ENCODE measurements at places on chromosomes 12 and 14.
A peak's percentile ranks its signal among the peaks of the same experiment; 100 is the strongest.

GRCh38 chr14:58738189-58738836 is 100.6 kb downstream of the DACT1 start:
- DNase-seq, result peak; percentile 72

DNA sequence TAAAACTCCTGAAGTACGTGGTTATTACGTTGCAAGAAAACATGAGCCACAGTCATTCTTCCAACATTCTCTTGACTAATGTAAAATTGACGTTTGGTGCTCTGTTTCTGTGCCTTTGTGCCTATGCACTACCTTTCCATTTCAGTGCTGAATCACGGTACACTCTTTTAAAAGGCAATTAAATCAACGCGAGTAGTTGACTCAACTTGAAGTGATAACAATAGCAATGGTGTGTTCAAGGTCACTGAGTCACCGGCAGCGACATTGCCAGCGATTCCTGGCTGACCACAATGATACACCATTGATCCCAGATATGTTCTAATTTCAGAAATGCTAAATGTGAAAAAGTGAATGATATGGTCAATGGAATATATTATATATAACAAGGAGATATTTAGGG is 17.8 kb downstream of the AK7 start:
- DNase-seq, result no peak

GRCh38 chr14:61347826-61348443 is 26.6 kb downstream of the PRKCH start:
- no peak for DNase-seq

DNA sequence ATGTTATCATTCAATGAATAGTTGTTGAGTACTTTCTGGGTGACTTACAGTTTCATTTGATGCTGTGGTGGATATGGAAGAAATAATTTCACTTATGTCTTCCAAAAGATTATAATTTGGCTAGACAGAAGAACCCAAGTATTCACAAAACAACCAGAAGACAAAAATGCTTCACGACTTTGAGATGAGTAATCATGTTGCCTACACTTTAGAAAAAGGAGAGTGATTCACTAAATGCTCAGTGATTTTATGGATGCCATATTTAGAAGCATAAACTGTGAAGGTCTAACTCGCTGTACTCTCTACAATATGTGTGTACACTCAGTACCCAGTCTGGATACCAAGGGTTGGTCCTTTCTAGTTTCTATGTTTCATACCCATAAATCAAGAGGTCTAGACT is 101.3 kb upstream of the E2F7 start:
- no peak for DNase-seq

- no peak for DNase-seq
Measured at GRCh38 chr12:95767703-95768102, 22.9 kb downstream of the NTN4 start.

DNA sequence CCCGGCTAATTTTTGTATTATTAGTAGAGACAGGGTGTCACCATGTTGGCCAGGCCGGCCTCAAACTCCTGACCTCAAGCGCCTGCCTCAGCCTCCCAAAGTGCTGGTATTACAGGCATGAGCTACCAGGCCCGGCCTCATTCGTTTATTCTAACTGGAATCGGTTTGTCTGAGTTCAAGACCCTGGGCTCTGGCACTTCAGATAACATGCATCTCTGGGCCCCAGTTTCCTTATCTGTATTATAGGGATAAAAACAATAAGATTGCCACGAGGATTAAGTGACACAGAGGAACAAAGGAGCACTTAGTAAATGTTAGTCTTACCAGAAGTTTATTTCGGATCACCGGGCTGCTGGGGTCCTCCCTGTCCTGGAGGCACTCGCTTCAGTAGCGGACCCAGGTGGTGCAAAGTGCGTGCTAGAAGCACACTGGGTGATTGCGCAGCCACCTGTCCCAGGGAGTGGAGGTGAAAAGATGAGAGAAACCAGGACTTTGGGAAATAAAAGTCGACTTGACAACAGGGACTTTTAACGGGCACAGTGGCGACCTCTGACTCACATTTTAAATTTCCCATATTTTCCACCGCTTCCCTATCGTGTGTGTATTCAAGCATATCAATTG is 37.5 kb downstream of the ACACB start:
- no peak for DNase-seq

GRCh38 chr12:107622001-107622400 is 63.6 kb upstream of the PWP1 start:
- DNase-seq, result no peak

GRCh38 chr12:112974904-112975303 is 3.4 kb upstream of the OAS2 start:
- DNase-seq, result no peak

GRCh38 chr12:132558042-132558856 is 52.1 kb downstream of the LRCOL1 start:
- DNase-seq, result no peak

GRCh38 chr12:9782547-9783382 is 22.1 kb upstream of the CD69 start:
- no peak for DNase-seq

DNA sequence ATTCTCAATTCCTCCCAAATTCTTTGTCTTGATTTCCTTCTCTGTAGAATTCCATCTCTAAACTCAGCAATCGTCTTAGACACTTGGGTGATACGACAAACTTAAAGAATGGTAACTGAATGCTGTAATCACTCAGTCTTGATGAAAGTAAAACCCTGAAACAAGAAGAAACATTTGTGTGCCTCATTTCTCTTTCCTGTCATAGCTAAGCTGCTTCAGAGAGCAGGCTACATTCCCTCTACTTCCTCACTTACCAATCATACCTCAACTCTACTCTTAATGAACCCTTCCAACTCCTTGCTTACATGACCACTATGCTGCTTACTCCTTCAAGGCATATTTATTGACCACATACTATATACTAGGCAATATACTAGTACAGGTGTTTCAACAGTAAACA is 8.3 kb downstream of the MAP4K5 start:
- no peak for DNase-seq

- DNase-seq, result no peak
Measured at GRCh38 chr12:117980616-117981015, 11.8 kb upstream of the KSR2 start.

DNA sequence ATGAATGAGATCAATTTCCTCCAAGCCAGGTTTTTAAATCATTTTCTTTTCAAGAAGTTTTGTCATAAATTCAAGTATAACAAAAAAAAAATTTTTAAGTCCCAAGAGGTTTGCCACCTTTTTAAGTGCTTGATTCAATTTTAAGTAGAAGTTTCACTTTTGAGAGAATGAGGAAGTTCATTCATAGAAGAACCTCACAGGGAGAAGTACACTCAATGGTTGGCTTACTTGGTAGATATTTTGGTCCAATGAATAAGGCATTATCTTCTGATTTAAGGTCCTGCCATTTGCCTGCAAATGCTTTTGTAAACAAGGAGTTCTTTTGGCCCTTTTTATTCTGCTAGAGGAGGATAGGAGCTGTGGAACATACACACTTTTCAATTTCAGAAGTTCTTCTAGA is 96.7 kb upstream of the NOVA1 start:
- DNase-seq, result no peak

DNA sequence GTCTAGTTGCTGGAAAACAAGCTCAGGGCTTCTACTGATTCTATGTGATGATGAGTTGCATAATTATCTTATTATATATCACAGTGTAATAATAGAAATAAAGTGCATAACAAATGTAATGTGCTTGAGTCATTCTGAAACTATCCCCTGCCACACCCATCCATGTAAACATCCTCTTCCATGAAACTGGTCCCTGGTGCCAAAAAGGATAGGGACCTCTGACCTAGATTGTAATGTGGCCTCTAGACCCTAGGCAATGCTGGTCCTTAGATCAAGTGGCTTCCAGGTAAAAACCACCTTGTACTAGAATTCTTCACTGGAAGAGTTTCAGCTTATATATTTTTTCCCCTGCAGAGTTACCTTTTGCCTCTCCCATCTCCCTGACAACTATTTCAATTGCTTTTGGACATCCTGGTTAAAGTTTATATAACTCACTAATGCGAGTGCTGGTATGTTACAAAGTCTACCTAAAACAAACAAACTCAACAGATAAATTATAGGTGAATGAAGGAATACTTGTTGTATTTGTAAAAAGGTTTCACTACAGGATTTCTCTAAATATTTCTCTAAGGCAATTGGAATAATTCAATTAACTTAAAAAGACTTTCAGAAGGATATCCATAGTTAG is 462.5 kb downstream of the NAV3 start:
- DNase-seq, result no peak

GRCh38 chr12:9041321-9041720 is 52.0 kb downstream of the KLRG1 start:
- DNase-seq, result no peak

GRCh38 chr14:103217538-103217937 is 94.3 kb downstream of the TNFAIP2 start:
- no peak for DNase-seq

DNA sequence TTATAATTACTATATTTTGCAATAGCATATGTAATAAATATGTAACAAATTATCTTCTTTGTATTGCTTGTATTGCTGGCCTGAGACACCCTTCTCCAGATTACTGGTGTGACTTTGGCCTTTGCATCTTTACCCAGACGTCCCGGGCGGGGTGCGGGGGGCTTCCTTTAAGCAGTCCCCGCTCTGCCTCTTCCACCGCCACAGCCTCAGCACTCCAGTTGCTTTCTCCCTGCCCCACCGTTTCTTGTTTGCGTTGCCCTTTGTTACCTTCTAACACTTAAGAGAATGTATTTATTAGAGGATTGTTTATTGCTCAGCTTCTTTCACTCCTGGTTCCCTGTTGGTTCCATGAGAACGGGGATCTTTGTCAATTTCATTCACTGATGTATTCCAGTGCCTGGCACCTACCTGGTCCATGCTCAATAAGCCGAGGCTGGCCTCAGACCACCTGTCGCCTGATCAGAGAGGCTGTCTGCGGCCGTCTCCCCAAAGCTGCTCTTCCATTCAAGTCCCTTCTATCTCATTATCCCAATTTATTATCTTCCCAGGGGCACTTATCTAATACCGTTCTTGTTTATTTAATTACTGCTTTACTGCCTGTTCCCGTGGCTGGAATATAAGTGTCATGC is 100.5 kb upstream of the RFLNA start:
- DNase-seq, result no peak

GRCh38 chr12:52090291-52090690 is 10.8 kb downstream of the SMIM41 start:
- no peak for DNase-seq

DNA sequence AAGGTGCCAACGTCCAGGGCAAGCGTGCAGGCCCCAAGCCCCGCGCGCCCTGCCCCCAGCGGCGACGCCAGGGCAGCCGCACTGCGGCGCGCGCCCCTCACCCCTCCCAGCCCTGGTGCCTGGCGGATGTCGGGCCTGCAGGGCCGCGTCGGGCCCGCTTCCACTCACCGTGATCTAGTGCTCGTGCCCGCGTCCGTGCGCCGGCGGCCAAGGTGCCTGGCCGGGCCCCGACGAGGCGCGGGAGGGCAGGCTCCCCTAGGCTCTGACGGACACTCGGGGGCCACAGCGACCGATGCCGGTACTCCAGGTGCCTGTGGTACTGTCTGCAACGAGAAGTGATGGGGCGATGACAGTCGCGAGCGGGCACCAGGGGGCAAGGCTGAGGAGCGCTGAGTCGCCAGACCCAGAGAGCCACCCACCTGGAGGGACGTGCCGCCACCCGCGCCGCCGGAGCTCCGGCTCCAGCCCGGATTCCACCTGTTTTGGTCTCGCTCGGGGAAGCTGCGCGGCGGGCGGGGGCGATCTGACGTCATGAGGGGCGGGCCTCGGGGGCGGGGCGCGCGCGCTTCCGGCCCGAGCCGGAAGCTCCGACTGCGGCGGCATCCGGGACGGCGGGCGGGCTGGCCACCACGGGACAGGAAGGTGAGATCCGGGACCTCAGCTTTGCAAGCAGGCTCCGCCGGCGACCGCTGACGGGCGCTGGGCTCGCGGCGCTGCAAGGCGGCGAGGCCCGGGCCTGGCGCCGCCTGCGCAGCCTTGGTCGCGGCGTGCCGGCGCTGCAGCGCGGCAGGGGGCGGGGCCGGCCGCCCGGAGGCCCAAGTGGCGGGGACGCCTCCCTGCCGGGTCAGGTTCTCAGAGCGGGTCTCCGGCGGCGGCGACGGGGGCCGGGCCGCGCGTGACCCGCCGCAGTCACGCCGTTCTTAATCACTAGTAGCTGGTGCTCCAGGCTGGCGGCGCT is at the start of the genes LYSET and MOAP1:
TSS of gene LYSET (plus strand) at position 927 of the 958 bp plus-strand sequence. CDS start 89 bp downstream, outside the sequence.
TSS of gene MOAP1 (minus strand) at position 507 of the 958 bp plus-strand sequence. CDS start 655 bp downstream, outside the sequence.
- no peak for DNase-seq

DNA sequence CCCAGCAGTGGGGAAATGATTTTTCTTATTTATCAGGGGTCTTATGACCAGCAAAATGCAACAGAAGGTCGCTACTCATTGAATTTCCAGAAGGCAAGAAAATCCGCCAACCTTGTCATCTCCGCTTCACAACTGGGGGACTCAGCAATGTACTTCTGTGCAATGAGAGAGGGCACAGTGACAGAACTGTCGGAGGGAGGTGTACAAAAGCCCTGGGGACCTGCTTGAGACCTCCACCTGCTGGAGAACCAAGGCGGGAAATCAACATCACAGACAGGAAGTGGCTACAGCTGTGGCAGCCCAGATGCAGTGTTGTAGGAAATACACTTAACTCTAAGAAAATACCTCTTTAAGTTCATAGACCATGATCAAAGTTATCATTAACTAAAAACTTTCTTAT is 250.9 kb upstream of the OR4E1 start:
- no peak for DNase-seq

DNA sequence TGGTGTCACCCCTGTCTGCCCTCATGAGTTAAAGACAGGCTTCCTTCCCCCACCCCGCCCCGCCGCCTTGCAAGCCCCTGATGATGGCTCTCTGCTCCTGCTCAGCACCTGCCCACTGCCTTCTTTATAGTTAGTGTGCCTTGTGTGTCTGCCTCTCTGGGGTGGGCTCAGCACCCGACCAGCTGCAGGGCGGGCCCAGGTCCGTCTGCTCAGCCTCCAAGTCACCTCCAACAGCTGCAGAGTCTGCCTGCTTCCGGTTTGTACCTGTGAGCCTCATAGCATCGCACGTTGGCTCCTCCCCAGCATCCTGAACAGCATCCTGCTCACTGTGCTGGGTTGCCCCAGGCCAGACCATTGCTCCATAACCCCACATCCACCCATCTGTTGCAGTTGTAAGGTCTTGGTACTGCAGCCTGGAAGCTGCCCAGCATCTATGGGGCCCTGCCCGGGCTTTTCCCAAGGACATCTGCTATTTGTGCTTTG is 3.5 kb downstream of the TGFB3 start:
- no peak for DNase-seq

All from astrocyte of the cerebellum (primary cell).